H4 (cell line): ENCODE measurements at places on chromosomes 1 and 21. TPM values are rescaled to one million over a fixed set of nuclear protein-coding genes. Genes with fewer than 3 reads are reported as not detected.

CLEC20A gene
- total RNA-seq: not detected in 2 replicates

POU3F1 gene
- total RNA-seq: not detected in 2 replicates

WNT4 gene
- 0.04 TPM in 1 of 2 replicates, not detected in the other for total RNA-seq

TMPRSS15 gene
- total RNA-seq: 0.37 and 1.4 TPM in 2 replicates

- no peak for DNase-seq
Observed at GRCh38 chr21:40043423-40043822, 176.2 kb downstream of the PCP4 start.

TRIM45 gene
- 0.92 and 0.97 TPM in 2 replicates for total RNA-seq

GRCh38 chr1:211581526-211581925, 2.6 kb upstream of the SLC30A1 start:
- no peak for DNase-seq

- DNase-seq: no peak
Observed at GRCh38 chr1:23444596-23445390, 20.2 kb upstream of the TCEA3 start.

DNA sequence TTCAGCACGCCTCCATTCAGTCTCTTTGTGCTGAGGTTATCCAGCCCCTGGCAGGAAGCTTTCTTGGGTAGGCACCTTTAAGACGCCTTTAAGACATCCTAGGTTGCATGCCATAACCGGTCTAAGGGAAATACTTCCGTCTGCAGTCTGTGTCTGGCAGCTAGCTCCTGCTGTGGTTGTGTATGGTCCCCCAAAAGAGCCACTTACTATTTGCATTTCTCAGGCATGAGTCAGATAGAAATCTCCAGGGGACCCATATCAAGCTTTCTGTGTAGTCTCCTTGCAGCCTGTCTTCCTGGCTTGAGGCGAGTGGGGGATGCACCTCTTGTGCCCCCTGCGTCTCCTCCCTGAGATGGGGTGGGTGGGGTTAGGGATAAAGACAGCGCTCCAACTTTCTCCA, 10.0 kb upstream of the RYR2 start:
- DNase-seq: peak; percentile 55

SH2D1B gene
- 0.06 TPM in 1 of 2 replicates, not detected in the other for total RNA-seq

SFN gene
- total RNA-seq: 0.53 and 1.0 TPM in 2 replicates

ANKRD35 gene
- not detected in 2 replicates for total RNA-seq

DNA sequence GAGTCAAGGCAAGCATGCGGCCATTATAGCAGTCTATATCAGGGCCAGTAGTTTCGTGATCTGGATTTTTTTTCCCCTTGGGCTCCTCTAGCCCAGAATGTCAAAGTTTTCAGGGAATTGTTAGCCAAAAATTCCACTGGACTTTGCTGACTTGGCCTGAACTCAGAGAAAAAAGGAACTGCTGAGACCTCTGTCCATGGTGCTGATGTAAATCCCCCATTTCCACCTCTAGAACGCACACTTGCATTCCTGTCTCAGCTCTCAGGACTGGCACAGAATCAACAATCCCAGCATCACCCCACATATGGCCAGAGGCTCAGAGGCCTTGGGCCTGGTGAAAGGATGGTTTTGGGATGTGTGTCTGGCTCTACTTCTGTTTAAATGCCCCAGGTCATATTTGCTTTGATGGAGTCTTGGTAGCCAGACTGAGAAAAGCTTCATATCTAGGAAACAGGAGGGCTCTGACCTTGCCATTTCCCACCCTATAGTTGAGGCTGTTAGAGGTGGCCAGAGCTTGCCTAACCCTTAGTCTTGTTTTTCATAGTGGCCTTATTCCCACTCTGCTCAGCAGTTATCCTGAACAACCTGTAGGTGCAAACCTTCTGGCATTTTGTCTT, 16.9 kb upstream of the EFCAB14 start:
- peak; percentile 57 for DNase-seq

DNA sequence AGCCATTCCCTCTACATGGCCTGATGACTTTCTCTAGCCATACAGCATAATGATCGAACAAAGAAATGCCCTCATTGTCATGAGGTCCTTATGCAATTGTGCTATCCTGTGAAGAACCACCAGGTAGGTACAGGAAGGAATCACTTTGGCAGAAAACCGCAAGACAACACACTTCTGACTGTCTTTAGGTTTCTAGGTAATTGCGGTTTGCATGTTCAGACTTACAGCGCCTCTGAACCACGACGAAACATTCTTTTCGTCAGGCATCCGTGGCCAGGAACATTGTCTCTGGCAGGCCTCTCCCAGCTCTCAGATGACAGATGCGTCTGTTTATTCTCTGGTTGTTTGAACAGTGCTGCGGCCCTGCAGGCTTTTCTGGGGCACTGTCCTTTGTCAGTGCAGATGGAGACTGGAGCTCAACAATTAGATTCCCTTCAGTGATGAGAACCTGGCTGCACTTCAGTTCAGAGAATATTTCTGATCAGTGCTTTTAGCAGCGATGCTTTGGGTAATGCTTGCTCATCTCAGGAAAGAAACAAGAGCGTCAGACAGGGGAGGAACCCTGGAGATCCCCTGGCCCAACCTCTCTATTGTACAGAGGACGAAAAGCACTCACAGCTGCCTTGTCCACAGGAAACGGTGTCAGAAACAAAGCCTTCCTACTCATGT, 63.4 kb downstream of the B3GALT5 start:
- peak; percentile 29 for DNase-seq

OR2T11 gene
- not detected in 2 replicates for total RNA-seq

- DNase-seq: no peak
Observed at GRCh38 chr1:209667708-209668107, 7.5 kb upstream of the G0S2 start.

ILDR2 gene
- total RNA-seq: 5.9 and 7.0 TPM in 2 replicates

DNA sequence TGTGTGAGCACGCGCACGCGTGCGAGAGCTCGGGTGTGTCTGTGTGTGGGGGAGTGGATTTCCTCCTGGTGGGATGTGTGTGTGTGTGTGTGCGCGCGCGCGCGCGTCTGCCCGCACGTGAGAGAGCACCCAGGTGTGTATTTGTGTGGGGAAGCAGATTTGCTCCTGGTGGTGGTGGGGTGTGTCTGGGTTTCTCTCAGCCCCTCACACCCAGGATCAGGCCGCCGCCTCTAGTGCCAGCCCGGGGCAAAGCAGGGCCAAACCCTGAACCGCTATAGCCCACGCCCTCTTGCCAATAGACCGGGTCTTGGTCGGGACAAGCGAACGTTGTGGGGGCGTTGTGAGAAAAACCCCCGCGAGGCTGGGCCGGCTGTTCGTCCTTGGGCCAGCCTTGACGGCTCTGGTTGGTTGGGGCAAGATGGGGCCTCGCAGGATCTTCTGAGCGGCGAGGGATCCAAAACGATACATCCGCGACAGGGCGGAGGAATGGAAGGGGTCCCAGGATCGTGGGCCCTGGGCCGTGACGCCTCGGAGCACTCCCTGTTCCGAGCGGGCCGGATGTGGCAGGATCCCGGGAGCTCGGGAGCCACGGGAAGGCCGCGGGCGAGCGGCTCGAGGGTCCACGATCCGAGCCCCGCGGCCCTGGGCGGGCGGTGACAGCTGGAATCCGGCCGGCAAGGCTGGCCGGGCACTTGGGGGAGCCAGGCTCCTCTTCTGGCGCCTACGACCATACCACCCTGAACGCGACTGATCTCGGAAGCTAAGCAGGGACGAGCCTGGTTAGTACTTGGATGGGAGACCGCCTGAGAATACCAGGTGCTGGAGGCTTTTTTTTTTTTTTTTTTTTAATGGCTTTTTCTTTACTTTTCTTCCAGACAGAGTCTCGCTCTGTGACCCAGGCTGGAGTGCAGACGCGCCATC, 68.2 kb downstream of the RNF187 start:
- DNase-seq: no peak

GRCh38 chr1:94110021-94110761, 10.8 kb downstream of the ABCA4 start:
- DNase-seq: no peak

C1QA gene
- not detected in 2 replicates for total RNA-seq

- DNase-seq: peak; percentile 36
Observed at GRCh38 chr1:202623075-202623474, 87.2 kb downstream of the SYT2 start.

MDM4 gene
- 3.6 and 5.9 TPM in 2 replicates for total RNA-seq
